CD4-positive, alpha-beta memory T cell (primary cell): ENCODE measurements at places on chromosomes 3 and 15. TPM values are rescaled to one million over a fixed set of nuclear protein-coding genes. Genes with fewer than 3 reads are reported as not detected.

DNA sequence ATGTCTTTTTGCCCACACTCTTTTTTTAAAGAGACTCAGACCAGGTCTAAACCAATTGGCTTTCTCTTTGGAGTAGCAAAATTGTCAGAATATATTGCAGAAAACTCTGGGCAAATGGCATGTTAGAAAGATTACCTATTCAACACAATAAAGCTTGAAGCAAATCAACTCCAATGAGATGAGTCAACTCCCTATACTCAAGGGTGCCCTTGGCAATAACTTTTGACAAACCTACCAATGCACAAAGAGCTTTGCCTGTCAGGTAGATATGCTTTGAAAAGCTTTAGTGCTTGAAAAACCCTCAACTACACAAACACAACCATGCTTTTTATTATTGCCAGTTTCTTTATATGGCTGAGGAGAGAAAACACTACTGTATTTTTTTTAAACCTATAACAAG is 137.7 kb upstream of the GRM7 start:
- DNase-seq = no peak
- no peaks in the 10 kb centered on the region for H3K36me3 ChIP-seq
- no peaks in the 10 kb centered on the region for H3K4me1 ChIP-seq
- H3K4me3 ChIP-seq = no peak overlapping the region
- no peaks in the 10 kb centered on the region for H3K27me3 ChIP-seq

- DNase-seq = no peak
- H3K4me1 ChIP-seq = no peaks in the 10 kb centered on the region
- no peaks in the 10 kb centered on the region for H3K27me3 ChIP-seq
These were observed 402.6 kb upstream of the GBE1 start for GRCh38 chr3:82163907-82164520.

- no peaks in the 10 kb centered on the region for H3K36me3 ChIP-seq
- H3K4me1 ChIP-seq = peaks cover 19% of the 10 kb centered on the region
- no peak overlapping the region for H3K4me3 ChIP-seq
These were observed 15.6 kb downstream of the CLEC3B start for GRCh38 chr3:45041666-45042065.

GRCh38 chr3:163561151-163561550 is 1517.1 kb downstream of the SI start:
- H3K4me3 ChIP-seq = no peak overlapping the region
- no peaks in the 10 kb centered on the region for H3K36me3 ChIP-seq
- H3K27ac ChIP-seq = no peak overlapping the region
- no peaks in the 10 kb centered on the region for H3K27me3 ChIP-seq
- DNase-seq = no peak
- no peaks in the 10 kb centered on the region for H3K4me1 ChIP-seq

- DNase-seq = no peak
- H3K4me1 ChIP-seq = peaks cover 61% of the 10 kb centered on the region
- H3K36me3 ChIP-seq = no peaks in the 10 kb centered on the region
- H3K27ac ChIP-seq = peak overlapping the region; percentile 64
- H3K27me3 ChIP-seq = no peaks in the 10 kb centered on the region
These were observed 103.9 kb downstream of the SNRK start for GRCh38 chr3:43390255-43390588.

CYP19A1 gene
- not detected for total RNA-seq
